GM23338 (cell line): ENCODE measurements at places on chromosomes 5 and 9.

DNA sequence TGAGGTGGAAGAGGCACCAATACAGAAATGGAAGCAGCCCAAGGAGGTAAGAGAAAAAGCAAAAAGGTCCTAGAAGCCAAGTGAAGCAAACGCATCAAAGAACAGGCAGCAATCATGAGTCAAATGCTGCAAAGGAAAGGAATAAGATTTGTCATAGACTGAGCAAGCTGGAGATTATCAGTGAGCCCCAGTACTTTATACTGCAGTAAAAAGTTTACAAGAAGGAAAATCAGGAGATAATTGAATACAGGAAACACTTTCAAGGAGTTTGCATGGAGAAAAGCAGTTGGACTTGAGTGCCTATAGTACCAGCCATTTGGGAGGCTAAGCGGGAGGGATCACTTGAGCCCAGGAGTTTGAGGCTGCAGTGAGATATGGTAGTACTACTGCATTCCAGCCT is 7.2 kb upstream of the HAVCR1 start:
- no peak for DNase-seq

DNA sequence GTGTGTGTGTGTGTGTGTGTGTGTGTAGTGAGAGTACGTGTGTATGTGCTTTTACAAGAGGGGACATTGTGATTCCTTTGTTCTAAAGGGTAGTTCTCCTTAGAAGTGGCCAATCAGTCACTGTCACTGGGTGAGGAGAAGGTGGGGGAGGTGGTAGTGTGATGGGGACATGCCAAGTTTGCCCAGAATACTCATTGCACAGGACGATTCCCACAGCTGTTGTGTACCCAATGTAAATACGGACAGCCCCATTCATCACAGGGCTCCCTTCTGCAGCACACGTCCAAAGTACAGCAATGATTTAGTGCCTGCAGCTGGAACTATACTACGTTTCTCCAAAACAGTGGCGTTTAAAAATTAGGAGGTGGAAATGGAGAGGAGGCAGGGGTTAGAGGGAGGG is 287.8 kb downstream of the TLR4 start:
- DNase-seq: no peak

GRCh38 chr9:114616684-114617520 is 5.8 kb downstream of the TMEM268 start:
- DNase-seq: no peak

DNA sequence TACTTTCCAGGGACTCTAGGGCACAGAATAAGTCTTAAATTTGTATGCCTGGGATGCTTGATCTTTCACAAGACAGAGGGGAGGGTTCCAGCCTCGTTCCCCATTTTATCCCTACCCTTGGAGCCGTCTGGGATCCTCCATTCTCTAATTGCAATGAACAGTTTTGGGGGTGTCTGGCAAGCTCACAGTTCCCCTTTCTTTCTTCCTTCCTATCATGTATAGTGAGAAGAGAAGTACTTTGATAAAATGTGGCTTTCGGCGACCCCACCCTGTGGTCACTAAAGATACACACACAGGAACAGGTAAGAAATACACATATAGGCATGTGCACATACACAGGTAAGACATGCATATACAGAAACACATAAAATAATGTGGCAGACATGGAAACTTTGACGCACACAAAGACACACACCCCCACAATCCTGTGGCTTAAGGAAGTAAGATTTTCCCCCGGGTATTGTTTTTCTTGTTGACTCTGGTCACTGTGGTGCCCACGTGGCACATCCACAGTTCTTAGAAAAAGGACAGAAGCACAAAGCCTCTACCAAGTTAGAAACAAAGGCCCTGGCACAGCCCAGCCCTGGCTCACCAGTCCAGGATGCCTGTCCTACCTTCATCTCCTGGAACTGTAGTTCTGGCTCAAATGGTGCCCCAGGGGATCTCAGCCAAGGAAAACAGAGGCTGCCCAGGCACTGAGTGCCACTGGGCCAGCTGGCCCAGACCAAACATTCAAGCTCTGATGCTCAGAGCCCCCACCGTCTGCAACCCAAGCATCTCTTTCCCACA is 6.3 kb upstream of the SMU1 start:
- no peak for DNase-seq

DNA sequence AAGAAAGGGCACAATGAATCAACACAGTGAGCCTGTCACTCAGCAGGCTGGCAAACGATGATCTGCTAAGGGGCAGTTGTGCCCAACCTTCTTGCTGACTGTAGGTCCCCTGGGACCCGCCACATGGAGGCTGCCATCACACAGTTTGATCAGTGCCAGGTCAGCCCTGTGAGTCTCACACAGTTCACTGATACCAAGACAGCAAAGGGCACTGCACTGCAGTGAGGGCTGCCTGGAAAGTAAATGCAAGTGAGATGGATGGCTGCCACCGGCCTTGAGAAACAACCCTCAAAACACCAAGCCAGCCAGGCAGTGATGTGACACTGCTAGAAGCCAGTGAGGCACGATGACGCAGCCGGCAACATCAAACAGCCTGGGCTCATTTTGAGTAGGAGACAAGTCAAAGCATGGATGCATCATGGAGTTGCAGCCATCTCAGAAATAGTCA is 30.3 kb downstream of the FOXD1 start:
- no peak for DNase-seq
